Germinal center (tissue), 1 donor: ENCODE measurements at places on chromosomes 5 and 9.

DNA sequence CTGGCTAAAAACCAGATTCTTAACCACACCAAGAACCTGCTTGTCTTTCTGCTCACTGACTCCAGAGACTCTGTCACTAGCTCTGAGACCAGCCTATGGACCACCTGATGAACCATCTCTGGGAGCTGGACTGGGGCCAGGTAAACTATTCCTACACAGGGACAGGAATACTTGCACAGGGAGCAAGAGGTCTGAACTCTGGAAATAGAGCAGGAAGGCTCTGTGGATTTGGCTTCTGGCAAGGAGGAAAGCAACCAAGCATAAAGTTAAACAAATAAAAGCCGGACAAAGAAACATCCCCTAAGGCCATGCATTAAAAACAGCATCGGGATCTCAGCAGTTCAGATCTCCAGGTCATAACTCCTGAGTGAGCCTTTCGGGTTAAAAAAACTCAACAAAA lies 5.6 kb upstream of the SPARC start:
- no peak for DNase-seq

DNA sequence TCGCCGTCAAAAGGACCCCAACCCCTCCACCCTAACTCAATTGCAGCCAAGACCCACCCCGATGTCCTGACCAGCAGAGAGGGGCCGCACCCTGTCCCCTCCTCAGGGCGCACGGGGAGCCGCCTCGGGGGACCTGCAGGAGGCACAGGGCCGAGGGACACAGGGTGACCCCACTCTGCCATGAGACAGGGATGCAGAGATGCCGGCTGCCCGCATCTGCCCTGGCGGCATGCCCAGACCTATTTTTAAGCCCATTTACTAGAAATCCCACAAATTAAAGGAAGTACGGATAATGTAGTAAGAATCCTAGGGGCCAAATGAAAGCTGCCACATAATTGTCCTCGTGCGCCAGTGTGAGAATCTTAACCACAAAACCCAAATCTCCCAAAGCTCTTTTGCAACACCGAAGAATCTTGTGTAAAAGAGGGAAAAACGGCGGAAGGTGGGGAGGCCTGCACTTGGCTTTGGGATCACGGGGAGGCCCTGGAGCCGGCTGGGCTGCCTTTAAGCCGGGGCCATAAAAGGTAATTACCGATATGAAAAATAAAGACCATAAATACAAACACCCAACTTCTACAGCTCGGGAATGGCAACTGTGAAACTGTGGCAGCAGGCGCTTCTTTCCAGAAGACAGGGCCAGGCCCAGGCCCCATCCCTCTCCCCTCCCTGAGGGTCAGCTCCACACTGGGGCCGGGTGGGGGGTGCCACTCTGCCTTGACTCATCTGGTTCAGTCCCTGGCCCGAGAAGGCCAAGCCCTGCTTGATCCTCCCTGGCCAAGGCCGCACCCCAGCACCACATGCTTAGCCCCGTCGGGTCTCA lies 35.0 kb downstream of the NACC2 start:
- no peak for DNase-seq

- no peak for DNase-seq
Measured at GRCh38 chr9:137411645-137412380, 11.1 kb downstream of the EXD3 start.

- DNase-seq, result no peak
Measured at GRCh38 chr5:130206686-130207085, 302.4 kb downstream of the CHSY3 start.

- no peak for DNase-seq
Measured at GRCh38 chr5:145811834-145812625, 23.1 kb downstream of the PRELID2 start.

DNA sequence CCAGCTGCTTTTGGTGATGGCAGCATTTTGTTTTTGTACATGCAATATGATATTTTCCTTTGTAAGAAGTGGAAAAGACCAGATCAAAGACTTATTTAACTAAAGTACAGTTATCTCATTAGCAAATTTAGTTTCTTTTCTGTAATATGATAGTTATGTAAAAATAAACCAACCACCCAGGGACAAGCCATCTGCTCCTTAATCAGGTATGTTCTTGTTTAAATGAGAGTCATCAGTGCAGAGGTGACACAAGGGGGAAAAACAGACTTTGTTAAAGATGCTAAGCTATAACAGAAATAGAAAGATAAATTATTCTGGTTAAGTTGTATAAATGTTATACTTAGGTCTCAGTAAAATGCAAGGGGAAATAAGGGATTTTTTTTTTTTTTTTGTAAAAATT lies 805.7 kb upstream of the SEMA6A start:
- no peak for DNase-seq

DNA sequence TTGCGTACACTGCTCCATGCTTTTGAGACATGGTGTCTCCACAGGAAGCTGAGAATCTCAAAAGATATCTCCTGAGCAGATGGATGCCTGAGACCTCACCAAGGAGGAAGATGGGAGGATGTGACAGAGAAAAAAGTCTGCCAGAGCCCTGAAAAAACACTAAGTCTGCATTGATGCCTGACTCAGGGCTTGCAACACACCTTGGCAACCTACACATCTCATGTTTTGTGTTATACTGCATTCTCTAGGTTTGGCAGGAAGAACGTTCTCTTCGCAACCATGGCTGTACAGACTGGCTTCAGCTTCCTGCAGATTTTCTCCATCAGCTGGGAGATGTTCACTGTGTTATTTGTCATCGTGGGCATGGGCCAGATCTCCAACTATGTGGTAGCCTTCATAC lies 19.2 kb downstream of the SLC22A4 start:
- DNase-seq, result no peak

DNA sequence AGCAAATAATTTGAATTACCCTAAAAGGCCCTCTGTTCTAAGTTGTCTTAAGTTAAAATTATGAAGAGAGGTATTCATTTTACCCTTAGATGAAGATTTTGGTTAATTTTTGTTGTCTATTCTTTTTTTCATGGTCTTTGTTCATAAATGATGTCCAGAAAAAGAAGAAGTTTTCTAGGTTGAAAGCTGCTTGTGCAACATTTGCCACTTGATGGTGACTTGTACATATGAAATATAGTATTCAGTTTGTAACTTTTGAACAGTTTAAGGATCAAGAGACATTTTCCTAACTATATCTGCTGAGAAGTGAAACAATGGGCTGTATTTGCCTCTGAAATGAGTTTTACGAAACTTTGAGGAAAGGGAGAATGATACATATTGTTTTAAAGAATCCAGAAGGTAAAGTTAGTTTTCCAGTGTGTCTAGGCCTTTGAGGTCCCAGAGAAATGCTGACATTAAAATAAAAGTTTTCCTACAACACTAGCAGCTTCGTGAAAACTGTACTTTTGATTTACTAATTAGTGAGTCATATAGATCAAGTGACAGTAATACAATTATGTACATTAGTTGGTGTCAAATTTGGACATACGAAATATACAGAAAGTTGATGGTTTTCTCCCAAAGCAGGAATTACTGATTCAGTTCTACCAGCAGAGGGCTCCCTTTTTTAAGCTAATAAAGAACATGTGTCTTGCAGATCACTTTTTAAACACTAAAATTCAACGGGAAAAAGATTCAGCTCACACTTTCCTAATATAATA lies 70.5 kb downstream of the PIK3R1 start:
- DNase-seq, result peak; percentile 30
